ENCODE measurements at places on chromosomes 11 and 22.

GRCh38 chr22:40107851-40108378 is 69.8 kb upstream of the TNRC6B start:
- DNase-seq, result peak; percentile 24

GRCh38 chr11:73241300-73241699 is 23.2 kb downstream of the P2RY2 start:
- DNase-seq, result no peak

- peak; percentile 69 for DNase-seq
Measured at GRCh38 chr22:35430897-35431322, 31.0 kb downstream of the MCM5 start.

DNA sequence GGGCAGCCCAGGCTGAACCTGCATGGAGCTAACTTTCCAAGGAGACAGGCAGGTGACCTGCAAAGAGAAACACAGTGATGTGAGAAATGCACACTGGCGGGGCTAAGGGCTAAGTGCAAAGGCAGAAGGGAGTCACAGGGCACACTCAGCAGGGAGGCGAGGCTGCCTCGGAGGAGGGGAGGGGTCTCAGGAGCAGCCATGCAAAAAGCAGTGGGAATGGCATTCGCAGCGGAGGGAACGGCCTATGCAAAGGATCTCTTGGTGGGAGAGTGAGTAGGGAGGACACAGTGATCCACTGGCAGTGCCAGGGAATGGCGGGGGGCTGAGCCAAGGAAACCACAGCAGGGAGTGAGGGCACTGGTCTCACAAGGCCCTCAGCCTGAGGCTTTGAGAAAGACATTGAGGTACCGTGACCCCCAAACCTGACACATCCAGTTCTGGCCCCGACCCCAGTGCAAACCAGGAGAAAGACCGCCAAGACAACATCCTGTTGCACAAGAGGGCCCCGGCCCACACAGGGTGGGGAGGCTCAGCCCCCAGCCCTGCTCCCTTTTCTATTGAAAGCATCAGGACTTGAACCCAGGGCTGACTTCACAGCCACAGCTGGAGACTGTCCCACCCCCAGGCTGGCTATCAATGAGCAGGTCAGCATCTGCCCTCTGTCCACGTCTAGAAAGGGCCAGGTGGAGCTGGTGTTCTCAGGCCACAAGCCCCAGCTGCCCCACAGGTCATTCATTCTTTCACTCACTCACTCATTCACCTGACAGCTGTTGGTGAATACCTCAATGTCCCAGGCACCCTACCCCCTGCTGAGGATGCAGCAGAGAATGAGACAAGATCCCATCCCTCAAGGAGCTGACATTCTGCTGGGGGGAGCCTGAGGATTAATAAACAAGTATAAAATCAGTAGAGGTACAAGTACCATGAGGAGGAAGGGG is 50.7 kb downstream of the IGLL1 start:
- no peak for DNase-seq

DNA sequence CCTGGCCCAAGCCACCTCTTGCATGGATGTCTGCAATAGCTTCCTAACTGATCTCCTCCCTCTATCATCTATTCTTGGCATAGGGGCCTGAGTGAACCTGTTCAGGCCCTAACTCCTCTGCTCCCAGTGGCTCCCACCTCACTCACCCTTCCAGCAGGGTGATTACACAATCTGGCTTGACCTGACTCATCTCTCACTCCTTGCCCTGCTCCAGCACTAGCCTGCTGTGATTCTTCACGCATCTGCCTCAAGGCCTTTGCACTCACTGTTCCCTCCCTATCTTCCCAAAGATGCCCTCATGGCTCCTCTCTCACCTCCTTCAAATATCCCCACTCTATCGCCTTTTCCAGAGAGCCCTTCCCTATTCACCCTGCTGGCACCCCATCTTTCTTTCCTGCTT is 10.5 kb downstream of the SCN4B start:
- DNase-seq, result no peak

- no peak for DNase-seq
Measured at GRCh38 chr11:36818410-36818809, 220.4 kb upstream of the RAG2 start.

- DNase-seq, result no peak
Measured at GRCh38 chr11:108914981-108915380, 250.1 kb downstream of the DDX10 start.

GRCh38 chr22:28075358-28075981 is 156.4 kb upstream of the PITPNB start:
- no peak for DNase-seq

DNA sequence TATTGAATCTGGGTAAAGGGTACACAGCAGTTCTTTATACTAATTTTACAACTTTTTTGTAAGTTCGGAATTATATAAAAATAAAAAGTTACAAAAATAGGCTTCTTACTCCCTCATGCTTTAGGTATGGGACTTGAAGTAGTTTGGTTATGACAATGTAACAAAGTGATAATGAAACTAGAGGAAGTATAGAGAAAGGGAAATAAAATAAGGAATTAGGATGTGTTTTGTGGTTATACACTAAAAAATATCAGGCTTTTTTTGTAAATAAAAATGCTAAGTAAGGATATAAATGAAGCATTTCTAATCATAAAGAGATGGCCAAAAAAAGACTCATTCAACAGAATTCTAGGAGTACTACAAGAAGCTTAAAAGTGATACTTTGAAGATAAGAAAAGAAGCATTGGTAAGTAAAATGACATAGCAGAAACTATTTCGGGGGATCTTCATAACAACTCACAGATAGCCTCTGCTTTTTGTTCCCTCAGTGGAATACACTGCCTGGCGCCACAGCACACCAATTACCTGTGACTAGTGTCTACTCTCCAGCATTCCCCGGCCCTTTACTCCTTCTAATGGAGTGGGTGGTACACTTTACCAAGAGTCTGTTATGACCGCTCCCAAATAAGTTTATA is 322.7 kb upstream of the PITPNB start:
- no peak for DNase-seq

DNA sequence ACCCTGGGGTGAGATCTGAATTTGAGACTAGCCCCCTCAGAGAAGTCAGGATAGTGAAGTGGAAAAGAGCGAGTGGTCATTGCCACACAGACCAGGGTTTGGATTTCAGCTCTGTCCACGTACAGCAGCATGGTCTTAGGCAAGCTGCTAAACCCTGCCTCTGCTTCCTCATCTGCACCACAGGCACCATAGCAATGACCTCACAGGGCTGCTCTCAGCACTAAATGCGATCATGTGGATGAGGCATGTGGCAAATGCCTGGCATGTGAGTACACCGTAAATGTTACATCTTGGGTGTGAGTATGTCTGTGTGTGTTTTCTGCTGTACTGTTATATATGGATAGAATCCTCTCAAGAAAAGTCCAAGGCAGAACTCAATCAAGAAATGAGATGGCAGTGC is 15.8 kb downstream of the NAV2 start:
- DNase-seq, result no peak

DNA sequence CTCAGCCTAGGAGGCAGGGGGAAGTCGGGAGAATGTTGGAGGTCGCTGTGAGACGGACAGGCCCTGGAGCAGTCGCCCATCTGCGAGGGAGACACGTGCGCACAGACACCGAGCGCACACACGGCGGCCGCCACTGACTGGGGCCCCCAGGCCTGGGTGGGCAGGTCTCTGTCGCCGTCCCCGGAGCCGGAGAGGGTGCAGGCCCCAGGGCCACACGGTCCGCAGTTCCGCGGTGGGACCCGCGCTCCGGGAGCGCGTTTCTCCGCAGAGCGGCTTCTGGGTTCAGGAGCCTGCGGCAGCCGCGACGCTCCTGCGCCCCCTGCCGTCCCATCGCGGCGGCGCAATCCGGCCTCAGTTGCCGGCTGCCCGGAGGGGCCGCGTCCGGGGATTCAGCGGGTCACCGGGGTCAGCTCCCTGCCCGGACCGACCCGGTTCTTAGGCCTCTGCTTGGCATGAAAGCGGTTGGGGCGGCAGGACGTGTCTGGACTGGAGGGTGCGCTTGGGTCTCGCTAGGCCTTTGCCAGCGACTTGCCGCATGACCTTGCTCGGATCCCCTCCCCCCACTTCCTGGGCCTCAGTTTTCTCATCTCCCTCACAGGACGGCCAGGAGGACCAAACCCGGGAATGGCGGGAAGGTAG is 31.2 kb downstream of the PDE2A start:
- DNase-seq, result peak; percentile 70

- no peak for DNase-seq
Measured at GRCh38 chr11:98952107-98952506, 68.6 kb upstream of the CNTN5 start.

- DNase-seq, result peak; percentile 24
Measured at GRCh38 chr11:13297917-13298356, 20.3 kb downstream of the BMAL1 start.

DNA sequence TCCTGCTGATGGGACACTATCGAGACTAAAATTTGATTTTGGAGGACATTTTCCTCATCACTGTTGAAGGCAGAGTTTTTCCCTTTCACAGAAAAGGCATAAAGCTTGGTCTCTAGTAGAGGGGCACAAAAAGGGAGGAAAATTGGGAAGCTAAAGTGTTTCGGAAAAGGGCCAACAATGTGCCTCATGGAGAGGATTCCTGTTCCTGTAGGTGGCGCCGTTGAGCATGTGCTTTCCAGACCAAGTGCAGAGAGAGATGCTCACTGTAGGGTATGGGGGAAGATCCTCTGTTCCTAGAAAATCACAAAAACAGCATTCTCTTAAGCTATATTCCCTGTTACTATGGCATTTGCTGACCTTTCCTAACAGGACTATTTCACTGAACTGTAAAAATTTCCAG is 18.4 kb upstream of the OR4C5 start:
- no peak for DNase-seq

GRCh38 chr11:126318574-126319373 is 14.9 kb downstream of the DCPS start:
- DNase-seq, result peak; percentile 55

GRCh38 chr11:86151174-86152005 is 82.5 kb upstream of the PICALM start:
- peak; percentile 3 for DNase-seq

DNA sequence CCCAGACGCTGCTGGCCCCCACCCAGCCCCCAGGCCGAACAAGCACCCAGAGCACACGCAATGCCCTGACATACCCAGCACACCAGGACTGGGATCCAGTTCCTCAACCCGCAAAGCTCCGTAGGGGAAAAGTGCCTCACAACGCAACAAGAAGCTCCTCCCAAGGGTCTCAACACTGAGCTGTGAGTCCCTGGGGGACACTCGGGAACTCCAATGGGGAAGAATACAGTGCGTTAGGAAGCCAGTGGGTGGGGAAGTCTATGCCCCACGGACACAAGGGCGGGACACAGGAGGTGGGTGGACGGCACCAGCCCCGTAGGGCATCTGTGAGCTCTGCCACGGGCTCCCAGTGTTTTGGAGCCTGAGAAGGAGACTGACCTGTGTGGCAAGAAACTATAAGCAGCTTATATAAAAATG is 1.6 kb downstream of the DEAF1 start:
- no peak for DNase-seq

DNA sequence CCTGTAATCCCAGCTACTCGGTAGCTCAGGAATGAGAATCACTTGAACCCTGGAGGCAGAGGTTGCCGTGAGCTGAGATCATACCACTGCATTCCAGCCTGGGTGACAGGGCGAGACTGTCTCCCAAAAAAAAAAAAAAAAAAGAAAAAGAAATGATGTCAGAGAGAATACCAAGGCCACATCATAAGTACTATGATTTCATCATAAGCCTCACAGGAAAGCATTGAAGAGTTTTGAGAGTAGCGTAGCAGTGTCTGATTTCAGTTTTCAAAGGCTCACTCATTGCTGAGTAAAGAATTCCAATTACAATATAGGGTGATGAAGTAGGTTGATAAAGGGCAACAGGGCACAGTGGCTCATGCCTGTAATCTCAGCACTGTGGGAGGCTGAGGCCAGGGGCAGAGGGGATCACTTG is 88.8 kb downstream of the MRTFA start:
- DNase-seq, result no peak

DNA sequence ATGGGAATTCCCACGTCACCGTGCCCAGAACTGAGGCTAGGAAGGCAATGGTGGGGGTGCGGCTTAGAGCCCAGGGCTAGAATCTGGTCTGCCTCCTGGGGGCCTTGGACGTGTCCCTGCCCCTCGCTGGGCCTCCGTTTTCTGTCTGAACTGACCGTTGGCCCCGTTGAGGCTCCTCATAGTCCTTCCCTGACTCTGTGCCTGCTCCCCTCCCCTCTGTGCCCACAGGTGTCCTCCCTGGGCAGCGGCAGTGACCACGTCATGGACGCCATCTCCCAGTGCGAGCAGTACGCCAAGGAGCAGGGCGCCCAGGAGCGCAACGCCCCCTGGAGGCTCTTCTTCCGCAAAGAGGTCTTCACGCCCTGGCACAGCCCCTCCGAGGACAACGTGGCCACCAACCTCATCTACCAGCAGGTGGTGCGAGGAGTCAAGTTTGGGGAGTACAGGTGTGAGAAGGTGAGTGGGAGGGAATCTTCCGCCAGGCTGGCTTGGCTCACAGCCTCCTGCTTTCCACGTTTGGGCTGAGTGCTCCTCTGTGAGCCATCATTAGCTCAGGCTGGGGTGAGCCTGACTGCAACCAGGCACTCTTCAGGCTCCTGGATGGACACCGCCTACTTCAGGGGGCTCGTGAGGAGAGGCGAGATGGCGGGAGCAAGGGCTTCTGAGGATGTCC is 63.9 kb downstream of the MYO7A start:
- DNase-seq, result peak; percentile 48

Measured in CD4-positive, alpha-beta T cell treated with Interleukin-6 for 4 hours (primary cell).